ENCODE measurements at places on chromosomes 12 and 14.
A peak's percentile ranks its signal among the peaks of the same experiment; 100 is the strongest.

DNA sequence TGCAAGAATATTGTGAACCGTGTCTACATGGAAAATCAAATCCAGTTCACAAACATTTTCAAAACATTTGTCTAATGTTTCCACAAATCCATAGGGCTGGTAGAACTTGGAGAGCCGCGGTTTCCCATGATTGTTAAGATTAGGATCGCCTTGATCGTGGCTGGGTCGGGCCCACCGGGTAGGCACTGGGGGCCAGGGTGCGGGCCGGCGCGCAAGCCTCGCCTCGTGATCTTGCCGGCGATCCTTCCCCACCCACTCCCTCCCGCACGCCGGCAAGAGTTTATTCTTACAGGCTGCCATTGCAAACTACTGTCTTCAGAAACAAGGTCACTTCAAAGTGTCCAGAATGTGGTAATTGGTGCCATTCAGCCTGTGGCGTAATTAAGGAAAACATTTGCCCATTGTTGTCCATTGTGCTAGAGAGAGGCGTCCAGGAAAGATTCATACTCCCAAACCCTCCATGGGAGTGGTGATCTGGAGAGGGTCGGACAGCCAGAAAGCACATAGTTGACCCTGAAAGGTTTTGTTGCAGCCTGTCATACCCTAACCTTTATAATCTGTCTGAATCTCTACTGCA, 95.5 kb downstream of the BORCS5 start:
- DNase-seq, result no peak

GRCh38 chr12:20120403-20120725, 248.0 kb upstream of the PDE3A start:
- DNase-seq, result no peak

GRCh38 chr14:106185837-106186233, 659.5 kb downstream of the TMEM121 start:
- peak; percentile 58 for DNase-seq

DNA sequence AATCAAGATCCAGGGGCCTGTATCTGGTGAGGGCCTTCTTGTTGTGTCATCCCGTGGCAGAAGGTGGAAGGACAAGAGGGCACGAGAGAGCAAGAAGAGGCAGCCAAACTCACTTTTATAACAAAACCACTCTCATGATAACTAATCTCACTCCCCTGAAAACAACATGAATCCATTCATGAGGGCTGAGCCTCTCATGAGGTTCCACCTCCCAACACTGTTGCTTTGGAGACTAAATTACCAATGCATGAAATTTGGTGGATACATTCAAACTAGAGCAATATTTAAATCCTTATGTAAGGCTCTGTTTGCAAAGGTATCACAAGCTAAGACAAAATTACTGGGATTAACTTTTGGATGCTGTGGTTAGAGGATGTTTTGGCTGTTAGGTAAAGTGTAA, 470.1 kb upstream of the NOVA1 start:
- no peak for DNase-seq

DNA sequence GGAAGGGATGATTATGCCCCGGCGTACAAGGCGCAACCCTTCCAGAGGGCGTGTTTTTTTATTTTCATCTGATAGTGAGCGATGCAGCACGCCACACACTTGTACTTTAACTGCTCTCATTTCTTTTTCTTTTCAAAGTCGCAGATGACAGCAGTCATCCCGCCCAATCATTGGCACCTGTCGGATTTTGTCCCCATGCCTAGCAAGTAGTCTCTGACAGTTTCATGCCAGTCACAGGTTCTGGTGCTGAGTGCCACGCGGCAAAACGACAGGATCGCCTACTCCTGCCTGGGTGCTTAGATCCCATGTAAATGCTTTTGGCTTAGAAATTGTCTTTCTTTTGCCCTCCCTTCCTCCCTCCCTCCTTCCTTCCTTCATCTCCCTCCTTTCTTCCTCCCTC, 117.7 kb downstream of the GLT1D1 start:
- no peak for DNase-seq

DNA sequence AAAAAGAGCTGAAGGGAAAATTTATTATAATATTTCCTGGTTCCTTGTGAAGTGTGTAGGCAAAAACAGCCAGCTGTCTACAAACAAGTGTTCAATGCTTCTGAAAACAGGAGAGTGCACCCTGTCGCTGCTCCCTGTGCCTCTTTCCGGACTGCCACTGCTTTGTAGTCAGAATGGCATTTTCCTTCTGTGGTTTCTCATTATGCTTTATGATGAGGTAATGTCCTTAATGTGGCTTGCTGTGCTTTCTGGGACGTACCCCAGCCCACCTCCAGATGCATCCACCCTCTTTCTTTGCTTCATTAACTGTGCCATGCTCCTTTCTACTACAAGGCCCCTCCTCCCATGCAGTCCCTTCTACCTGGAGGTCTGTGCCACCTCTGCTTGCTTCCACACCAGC, 148.1 kb downstream of the SYT1 start:
- no peak for DNase-seq

DNA sequence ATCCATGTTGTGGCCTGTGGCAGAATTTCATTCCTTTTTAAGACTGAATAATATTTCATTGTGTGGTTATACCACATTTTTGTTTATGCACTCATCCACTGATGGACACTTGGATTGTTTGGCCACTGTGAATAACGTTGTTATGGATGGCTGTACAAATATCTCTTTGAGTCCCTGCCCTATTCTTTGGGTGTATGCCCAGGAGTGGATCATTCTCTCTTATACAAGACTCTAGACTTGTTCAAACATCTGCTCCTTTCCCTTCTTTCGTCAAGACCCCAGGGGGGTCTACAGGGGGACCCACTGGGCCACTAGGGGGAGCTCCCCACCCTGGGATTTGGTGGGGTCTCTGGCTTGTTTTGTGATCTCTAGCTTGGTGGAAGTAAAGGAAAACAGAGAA, 77.4 kb downstream of the FBXL14 start:
- no peak for DNase-seq

GRCh38 chr14:48738186-48738925, 847.8 kb downstream of the RPS29 start:
- DNase-seq, result no peak

DNA sequence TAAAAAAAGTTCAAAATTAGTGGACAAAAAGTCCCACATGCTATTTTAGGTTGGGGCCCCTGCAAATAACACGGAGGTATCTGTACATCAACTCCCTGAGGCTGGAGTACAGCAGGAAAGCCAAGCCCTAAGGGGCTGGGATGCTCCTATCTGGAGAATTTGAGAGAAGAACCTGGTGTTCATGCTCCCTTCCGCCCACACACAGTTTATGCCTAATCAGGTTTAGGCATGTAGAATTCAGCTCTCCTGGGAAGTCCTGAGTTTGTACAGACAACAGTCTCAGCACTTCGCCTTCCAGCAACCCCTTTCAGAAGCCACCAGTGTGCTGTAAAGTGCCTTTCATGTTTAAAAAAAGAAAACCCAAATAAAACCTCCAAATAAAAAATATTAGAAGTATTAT, 237.3 kb upstream of the GRIP1 start:
- DNase-seq, result no peak

DNA sequence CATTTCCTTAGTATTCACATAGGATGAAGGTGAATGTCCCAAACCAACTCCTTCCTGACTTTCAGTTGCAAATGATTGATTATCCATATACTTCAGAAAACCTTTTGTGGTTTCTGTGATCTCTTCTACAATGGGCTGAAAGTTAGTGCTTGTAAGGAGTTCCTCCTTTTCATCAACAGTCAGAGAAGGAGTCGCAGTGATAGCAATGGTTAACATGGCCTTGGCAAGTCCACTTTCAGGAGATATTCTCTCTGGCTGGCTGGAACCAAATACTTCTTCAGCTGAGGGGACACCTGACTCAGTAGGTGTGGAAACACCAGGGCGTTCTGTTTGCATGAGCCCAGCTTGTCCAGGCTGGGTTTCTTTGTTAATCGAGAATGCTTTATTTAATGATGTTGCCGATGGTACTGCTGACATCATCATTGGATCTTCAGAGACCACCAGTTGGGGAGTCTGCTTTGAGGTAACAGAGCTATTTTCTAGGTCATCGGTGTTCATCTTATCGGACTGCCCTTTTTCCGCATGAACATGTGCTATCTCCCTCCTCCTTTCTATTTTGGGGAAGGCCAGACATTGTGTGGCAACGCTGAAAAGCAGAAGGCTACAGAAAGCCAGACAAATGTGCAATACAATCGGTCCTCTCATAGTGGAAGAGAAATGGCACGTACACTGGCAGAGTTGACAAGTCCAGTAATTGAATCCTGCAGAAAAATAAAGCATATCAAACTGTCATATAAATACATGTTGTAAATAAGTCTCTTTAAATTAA, 13.1 kb downstream of the ARMH4 start:
- peak; percentile 66 for DNase-seq

- no peak for DNase-seq
These were observed 12.3 kb upstream of the PDE3A start for GRCh38 chr12:20356048-20356447.

DNA sequence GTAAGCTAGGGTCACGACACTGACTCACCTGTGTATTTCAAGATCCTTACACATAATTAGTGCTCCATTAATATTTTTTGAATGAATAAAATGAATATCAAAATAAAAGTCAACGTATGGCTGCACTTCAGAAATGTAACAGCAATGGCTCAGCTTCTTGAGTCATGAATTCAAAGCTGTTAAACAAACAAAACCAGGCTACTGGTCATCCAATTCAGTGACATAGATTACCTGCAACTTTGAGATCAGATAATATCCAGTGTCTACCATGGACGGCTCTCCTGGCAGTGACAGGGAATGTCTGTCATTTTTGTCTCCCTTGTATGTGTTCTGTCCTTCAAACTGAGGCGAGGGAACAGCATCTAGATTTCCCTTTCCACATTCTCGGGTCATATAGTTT, 225.6 kb downstream of the EFCAB11 start:
- no peak for DNase-seq

GRCh38 chr12:96352161-96352835, 47.9 kb downstream of the CDK17 start:
- no peak for DNase-seq

DNA sequence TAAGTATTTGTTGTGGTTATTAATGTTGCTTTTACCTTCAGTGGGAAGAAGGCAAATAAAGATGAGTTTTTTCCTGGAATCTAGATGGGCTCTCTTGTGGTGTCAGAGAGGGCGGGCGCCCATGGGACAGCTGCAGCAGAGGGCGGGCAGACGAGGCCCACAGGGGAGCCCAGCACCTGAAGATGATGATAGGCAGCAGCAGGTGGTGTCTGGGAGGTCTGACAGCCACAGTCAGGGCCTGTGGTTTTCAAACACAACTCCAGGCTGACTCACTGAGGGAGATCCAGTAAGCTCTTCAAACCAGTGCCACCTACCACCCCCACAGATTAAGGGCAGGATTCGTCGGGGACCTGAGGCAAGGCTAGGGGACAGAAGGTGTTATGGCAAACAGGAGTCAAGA, 42.8 kb downstream of the NKX2-1 start:
- no peak for DNase-seq

DNA sequence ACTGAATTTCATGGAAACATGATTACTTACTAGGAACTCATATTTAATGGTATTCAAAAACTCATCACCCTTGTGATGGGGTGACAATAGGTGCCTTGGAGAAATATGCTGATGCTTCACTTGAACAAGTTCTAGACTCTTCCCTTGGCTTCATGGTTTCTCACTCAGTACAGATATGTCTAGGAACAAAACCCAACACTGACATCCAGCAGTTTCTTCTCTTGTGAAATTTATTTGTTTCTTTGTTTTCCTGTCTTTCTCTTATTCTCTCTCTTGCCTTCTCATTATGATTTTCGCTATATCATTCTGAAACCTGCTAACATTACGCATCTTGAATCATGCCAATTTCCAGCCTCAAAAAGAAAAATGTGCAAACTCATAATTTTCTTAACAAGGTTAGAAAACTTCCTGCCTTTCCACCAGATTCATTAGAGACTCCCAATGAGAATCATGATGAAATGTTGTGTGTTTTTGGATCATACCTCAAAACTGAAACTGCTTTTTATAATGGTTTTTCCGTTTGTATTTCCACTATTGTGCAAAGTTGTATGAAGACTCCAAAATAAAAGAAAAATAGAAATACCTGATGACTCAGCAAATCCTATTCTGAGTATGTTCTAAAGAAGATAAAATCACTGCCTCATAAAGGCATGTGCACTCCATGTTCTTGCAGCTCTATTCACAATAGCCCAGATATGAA, 1021.5 kb downstream of the TMEM121 start:
- DNase-seq, result no peak

GRCh38 chr14:51630987-51631386, 20.7 kb upstream of the FRMD6 start:
- no peak for DNase-seq

DNA sequence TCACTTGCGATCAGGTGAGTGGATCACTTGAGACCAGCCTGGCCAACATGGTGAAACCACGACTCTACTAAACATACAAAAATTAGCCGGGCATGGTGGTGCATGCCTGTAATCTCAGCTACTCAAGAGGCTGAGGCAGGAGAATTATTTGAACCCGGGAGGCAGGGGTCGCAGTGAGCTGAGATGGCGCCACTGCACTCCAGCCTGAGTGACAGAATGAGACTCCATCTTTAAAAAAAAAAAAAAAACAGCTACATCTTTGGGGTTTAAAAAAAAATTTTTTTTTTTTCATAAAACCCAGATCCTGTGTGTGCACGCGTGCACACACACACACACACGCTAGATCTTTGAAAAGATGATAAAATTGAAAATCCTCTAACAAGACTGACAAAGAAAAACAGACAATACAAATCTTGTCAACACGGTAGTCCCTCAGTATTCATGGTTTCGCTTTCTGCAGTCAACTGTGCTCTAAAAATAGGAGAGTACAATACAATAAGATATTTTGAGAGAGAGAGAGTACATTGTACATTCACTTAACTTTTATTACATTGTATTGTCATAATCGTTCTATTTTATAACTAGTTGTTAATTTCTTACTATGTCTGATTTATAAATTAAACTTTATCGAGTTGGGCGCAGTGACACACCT, 295.3 kb upstream of the RGS6 start:
- no peak for DNase-seq

GRCh38 chr12:98106031-98106683, 409.2 kb upstream of the TMPO start:
- no peak for DNase-seq

GRCh38 chr14:90606434-90606833, 209.6 kb downstream of the CALM1 start:
- no peak for DNase-seq

DNA sequence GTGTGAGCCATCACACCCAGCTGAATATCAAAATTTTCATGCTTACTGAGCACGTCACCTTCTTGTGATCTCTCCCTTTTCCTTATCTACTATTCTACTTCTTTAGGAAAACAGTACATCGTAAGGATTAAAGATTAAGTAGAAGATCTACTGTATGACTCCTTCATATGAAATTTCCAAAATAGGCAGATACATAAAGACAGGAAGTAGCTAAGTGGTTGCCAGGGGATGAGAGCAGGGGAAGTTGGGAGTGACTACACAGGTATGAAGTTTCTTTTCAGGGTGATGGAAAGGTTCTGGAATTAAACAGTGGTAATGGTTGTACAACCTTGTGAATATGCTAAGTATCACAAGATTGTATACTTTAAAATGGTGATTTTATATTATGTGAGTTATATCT, 36.5 kb upstream of the CERS5 start:
- DNase-seq, result no peak

- DNase-seq, result no peak
These were observed 91.0 kb downstream of the RBM19 start for GRCh38 chr12:113874999-113875561.

Measured in hematopoietic multipotent progenitor cell treated with erythropoietin and hydrocortisone succinate and interleukin-3 and kit ligand, for 4 days (in vitro differentiated cells).